Endothelial cell (in vitro differentiated cells): ENCODE measurements at places on chromosomes 16 and 17.

DNA sequence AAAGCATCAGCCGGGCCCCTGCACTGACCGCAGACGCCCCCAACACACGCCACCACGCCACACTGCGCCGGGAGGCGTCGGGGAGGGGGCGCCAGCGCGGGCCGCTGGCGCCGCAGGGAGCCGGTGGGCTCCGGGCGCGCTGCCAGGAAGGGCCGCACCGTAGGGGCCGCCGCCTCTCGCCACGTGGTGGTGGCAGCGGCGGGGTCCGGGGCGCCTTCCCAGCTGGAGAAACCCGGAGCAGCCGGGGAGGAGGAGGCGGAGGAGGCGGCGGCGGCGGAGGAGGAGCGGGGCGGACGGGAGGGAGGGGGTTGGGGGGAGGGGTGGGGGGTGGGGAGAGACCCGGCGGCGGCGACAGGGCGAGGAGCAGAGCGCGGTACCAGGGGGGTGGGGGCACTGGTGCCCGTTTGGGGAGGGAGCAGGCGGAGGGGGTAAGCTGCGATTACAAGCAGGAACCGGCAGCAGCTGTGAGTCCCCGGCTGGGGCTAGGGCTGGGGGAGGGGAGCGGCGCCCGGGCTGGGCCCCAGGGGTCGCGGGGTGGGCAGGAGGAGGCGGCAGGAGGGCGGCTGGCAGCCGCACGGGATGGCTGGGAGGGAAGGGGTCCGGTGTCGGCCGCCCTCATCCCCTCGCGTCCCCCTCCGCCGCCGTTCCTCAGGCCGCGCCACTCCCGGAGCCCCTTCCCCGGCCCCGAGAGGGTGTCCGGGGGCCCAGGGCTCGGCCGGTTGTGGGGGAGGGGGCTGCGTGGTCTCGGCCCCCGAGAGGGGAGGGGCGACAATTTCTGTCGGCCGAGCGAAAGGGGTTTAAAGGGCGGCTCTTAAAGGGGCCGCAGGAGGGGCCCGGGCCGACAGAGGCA is at the start of gene TBKBP1:
Gene TBKBP1 (plus strand): TSS at position 431 of the 850 bp plus-strand sequence. CDS start 1,952 bp downstream, outside the sequence.
- peak within 1 kb of the TSS; percentile 96 for H3K4me3 ChIP-seq
- peaks cover 4% of the 10 kb centered on the region for H3K27me3 ChIP-seq
- DNase-seq: peak; percentile 87
- peaks cover 14% of the 10 kb centered on the region for H3K36me3 ChIP-seq
- peaks cover 52% of the 10 kb centered on the region for H3K4me1 ChIP-seq
- peak within 1 kb of the TSS; percentile 87 for H3K27ac ChIP-seq

GRCh38 chr17:82844796-82845162 is 5.0 kb upstream of the ZNF750 start:
- peaks cover 45% of the 10 kb centered on the region for H3K4me1 ChIP-seq
- no peak for DNase-seq
- no peak overlapping the region for H3K4me3 ChIP-seq
- H3K27me3 ChIP-seq: peaks cover 12% of the 10 kb centered on the region
- peak overlapping the region; percentile 97 for H3K27ac ChIP-seq
- H3K36me3 ChIP-seq: peaks cover 30% of the 10 kb centered on the region

GRCh38 chr16:85567935-85568334 is 45.2 kb upstream of the GSE1 start:
- H3K27me3 ChIP-seq: peaks cover 11% of the 10 kb centered on the region
- no peak for DNase-seq
- H3K4me3 ChIP-seq: no peak overlapping the region
- H3K36me3 ChIP-seq: no peaks in the 10 kb centered on the region
- no peak overlapping the region for H3K27ac ChIP-seq

DNA sequence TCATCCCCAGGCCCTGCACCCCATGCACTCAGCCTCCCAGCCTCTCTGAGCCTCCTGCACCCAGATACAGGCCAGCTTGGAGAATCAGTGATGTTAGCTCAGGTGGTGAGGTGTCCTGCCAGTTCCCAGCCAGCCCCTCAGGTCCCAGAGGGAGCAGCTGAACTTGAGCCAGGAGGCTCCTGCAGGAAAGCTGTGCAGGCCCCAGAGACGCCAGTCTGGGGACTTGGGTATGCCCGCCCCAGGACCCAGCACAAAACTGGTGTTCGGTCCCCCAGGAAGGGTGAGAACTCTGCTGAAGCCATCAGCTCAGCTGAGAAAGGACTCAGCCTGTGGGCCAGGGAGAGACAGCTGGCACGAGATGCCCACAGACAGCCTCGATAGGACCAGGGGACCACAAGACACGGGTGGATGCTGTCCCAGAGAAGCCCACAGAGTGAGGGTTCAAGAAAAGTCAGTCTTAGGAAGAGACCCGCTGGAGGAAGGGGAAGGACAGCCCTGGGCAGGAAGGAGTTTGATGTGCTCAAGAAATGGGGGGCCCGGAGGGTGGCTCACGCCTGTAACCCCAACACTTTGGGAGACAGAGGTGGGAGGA is 11.0 kb downstream of the ENDOV start:
- H3K4me3 ChIP-seq: no peak overlapping the region
- no peaks in the 10 kb centered on the region for H3K36me3 ChIP-seq
- DNase-seq: no peak
- H3K4me1 ChIP-seq: no peaks in the 10 kb centered on the region
- no peaks in the 10 kb centered on the region for H3K27me3 ChIP-seq
- H3K27ac ChIP-seq: no peak overlapping the region

DNA sequence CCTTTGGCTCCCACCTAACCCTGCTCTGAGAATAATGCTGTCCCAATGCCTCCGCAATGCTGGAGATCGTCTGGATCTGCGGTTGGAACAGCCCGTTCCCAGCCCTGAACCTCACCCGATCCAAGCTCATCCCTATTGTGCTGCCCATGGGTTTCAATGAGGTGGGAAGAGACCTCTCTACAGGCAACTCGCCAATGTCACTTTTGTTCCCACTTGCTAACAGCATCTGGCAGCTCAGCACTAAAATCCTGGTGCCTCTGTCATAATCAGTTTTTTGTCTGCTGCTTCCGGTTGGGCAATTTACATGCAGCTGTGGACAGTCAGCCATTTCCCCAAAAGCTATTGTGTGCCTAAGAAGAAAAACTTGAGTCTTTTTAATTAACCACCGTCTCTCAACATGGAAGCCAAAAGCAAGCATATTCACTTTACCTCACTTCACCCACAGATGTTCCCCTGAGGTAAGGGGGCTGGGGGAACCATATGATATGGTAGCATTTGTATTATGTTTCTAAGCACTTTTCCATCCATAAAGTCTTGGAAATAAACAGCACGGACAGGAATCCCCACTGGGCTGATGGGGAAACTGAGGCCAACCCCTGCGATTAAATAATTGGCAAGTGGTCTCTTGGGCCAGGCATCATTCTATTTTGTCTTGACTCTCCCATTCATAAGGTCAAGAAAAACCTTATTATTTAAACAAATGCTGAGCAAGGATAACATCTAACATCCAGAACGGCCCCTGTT is 159.2 kb upstream of the CDH5 start:
- H3K27me3 ChIP-seq: no peaks in the 10 kb centered on the region
- DNase-seq: no peak
- H3K4me1 ChIP-seq: no peaks in the 10 kb centered on the region
- no peak overlapping the region for H3K4me3 ChIP-seq

DNA sequence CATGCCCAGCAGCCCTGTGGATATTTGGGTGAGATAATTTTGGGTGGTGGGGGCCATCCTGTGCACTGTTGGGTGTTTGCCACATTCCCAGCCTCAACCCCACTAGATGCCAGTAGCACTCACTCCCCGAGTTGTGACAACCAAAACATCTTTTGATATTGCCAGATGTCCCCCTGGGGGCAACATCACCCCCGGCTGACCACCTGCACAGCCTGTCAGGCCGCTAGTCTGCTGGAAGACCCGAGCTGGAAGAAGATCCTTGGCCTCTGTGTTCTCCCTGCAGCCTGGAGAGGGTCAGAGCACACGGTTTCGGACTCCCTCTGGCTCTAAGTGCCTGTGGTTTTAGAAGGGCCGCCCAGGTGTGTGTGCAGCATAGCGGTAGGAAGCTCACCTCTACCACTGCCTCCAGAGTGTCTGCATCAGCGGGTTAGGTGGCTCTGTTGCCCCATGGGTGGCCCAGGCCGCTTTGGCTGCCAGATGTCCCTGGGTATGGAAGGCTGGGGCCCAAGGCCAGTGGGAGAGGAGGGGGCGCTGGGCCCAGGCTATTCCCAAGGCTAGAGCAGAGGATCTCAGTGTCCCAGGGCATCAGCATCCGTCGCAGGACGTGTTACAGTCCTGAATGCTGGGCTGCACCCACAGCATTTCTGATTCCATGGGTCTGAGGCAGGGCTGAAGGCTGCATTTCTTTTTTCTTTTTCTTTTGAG is 195.8 kb upstream of the GSE1 start:
- H3K4me3 ChIP-seq: no peak overlapping the region
- peaks cover 4% of the 10 kb centered on the region for H3K27me3 ChIP-seq
- peak; percentile 1 for DNase-seq
- H3K36me3 ChIP-seq: no peaks in the 10 kb centered on the region

GRCh38 chr16:87254296-87254695 is 62.9 kb downstream of the C16orf95 start:
- no peaks in the 10 kb centered on the region for H3K4me1 ChIP-seq
- DNase-seq: no peak
- H3K27me3 ChIP-seq: no peaks in the 10 kb centered on the region

- DNase-seq: peak; percentile 41
- H3K4me3 ChIP-seq: no peak overlapping the region
- no peaks in the 10 kb centered on the region for H3K27me3 ChIP-seq
- H3K4me1 ChIP-seq: no peaks in the 10 kb centered on the region
Observed at GRCh38 chr17:688100-688989, 26.3 kb downstream of the VPS53 start.

- H3K27ac ChIP-seq: no peak overlapping the region
- no peak overlapping the region for H3K4me3 ChIP-seq
- no peaks in the 10 kb centered on the region for H3K36me3 ChIP-seq
- H3K4me1 ChIP-seq: no peaks in the 10 kb centered on the region
- DNase-seq: peak; percentile 50
- H3K27me3 ChIP-seq: peaks cover 3% of the 10 kb centered on the region
Observed at GRCh38 chr17:48878920-48879898, 13.4 kb upstream of the ATP5MC1 start.

DNA sequence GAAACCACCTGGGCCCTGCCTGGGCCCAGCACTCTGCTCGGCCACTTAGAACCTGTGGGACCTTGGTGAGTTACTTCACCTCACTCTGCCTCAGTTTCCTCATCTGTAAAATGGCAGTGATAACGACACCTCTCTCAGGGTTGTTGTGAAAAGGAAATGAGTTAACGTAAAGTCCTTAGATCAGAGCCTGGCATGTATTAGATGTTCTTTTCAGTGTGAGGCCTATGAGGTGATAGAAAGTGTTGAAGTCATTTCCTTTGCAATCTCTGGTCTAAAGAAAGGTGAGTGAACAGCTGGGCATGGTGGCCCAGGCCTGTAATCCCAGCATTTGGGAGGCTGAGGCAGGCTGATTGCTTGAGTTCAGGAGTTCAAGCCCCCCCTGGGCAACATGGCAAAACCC is 51.7 kb upstream of the LGALS9 start:
- peaks cover 8% of the 10 kb centered on the region for H3K27me3 ChIP-seq
- no peak overlapping the region for H3K27ac ChIP-seq
- DNase-seq: no peak
- peaks cover 11% of the 10 kb centered on the region for H3K36me3 ChIP-seq
- no peak overlapping the region for H3K4me3 ChIP-seq
